ENCODE measurements at places on chromosomes 16 and 17.

DNA sequence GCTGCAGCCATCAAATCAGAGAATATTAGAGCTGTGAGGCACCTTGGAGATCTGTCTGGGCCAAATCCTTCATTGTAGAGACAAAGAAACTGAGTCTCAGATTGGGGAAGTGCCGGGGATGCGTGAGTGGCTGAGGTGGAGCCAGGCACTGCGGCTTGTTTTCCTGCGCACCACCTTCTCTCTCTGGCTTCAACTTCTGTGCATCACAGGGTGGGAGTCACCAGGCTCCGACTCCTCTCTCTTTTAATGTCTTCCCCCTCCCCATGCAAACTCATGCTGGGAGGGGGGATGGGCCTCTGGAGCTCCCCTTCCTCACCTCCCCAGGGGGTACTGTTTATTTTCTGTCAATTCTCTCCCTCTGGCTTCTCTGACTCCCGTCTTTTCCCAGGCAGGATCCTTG, 8.7 kb upstream of the ETV4 start:
- no peak for DNase-seq

- no peak for DNase-seq
These were observed 71.6 kb upstream of the SMIM36 start for GRCh38 chr17:55582897-55583296.

- DNase-seq: no peak
These were observed 28.2 kb upstream of the CCL1 start for GRCh38 chr17:34391241-34391640.

DNA sequence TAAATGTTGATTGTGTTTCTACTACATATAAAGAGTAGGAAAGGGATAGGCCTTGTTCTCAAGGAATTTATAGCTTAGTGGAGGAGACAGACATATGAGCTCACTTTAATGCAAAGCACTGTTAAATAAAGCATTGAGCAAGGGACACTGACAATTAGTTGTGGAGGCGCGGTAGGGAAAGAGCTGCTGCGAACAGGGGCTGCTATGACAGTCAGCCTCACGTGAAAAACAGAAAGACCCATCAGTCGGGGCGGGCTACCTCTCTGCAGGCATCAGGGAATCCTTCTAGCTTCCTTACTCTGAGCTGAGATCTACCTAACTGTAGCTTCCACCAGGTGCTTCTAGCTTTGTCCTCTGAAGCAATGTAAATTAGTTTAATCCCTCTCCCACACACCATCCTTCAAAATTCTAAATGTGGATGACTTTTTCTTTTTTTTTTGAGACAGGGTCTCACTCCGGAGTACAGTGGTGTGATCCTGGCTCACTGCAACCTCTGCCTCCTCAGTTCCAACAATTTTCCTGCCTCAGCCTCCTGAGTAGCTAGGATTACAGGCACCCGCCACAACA, 129.9 kb upstream of the ZFHX3 start:
- no peak for DNase-seq

- DNase-seq: no peak
These were observed 204.7 kb downstream of the HS3ST4 start for GRCh38 chr16:25896411-25896810.

DNA sequence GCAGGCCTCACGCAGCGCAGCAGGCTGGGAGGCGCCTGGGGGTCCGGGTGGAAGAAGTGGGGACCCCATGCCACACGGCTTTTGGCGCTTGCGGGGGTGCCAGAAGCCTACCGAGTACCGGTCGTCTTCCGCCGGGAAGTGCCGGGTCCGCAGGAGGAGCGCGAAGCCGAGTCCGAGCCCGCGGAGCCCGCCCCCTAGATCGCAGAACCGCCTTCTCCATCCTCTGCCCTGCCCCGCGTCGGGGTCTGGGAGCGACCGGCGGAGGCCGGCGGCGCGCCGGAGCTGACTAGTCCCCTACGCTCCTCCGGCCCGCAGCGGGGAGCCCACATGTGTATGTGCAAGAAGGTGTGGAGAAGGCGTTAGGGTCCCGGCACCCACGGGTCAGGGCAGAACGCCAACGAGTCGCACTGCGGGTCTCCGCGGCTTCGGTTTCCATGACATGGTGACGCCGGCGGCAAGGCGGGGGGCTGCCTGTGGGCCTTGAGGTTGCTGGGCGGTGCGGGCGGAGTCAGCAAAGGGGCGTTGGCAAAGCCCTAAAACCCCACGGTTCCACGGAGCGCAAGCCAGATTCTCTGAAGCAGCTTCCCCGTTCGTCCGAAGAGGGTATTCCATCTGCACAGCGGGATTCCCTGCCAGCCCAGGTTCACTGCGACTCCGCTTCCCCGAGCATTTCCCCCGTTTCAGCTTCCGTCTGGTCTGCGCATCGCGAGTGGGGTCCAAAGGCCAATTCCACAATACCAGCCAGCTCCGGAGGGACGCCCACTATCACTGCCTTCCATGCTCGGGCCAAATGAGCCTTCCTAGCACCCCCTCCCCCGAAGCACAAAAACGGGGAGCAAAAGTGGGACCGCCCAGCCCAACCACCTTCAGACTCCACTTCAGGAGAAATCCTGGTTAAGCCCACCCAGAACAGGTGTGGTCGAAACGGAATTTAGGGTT, 2.3 kb upstream of the LHX1 start:
- no peak for DNase-seq

GRCh38 chr16:85275533-85276249, 163.4 kb upstream of the CIBAR2 start:
- DNase-seq: peak; percentile 66

- DNase-seq: no peak
These were observed 557.7 kb upstream of the CDH5 start for GRCh38 chr16:65808790-65809189.

- no peak for DNase-seq
These were observed 1.7 kb downstream of the ATP2C2 start for GRCh38 chr16:84369938-84370627.

DNA sequence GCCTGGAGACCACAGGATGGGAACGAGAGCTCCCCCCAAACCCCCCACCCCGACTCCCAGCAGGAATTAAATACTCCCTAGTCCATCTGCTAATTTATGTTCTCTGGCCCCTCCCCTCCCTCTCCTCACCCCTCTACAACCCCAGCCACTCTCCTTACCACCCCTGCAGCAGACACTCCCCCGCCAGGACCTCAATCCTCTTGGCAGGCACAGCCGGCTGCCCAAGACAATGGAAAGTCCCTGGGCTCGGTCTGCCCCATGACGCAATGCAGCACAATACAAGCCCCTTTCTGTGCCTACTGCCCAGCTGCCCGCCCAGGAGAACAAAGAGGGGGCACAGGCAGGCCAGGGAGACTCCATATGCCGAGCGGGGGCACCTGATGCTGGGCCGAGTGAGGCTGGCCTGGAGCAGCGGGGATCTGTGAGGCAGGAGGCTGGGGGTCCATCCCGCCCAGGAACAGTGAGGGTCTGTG, 30.3 kb upstream of the CDC42EP4 start:
- DNase-seq: no peak

DNA sequence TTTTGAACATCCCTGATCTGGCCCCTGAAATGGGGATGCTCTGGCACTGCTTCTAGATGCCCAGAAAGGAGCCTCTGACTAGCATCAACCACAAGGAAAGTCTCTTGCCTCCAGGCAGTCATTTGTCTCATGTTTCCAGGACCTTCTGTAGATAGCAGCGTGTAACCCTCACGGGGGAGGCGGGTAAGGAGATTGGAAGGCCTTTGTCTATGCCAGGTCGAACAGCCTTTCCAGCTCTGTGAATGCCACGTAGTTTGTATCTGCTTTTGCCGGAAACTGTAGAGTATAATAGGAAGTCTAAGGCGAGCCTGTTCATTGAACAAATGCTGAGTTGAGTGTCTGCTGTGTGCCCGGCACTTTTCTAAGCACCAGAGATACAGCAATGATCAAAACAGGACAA, 43.9 kb upstream of the AQP8 start:
- no peak for DNase-seq

DNA sequence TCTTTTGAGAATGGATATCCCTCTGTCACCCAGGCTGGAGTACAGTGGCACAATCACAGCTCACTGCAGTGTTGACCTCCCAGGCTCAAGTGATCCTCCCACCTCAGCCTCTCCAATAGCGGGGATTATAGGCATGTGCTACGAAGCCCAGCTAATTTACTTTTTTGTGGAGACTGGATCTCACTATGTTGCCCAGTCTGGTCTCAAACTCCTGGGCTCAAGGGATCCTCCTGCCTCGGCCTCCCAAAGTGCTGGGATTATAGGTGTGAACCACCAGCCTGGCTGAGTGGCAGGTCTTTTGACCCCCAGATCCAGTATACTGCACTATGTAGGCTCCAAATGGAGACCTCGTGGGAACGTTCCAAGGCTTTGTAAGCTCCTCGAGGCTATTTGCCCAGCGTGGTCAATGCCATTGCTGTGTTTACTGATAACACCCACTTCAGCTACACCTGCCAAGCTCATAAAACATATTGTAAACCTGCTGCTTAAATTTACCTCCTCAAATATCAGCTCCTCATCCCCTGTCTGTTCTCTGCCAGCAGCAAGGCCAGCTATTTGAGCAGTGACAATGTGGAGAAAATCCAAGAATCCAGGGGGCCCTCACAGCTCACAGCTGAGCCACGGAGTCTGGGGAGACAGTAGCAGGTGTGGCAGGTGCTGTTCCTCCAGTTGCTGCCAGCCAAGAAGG, 16.2 kb upstream of the KIFC3 start:
- DNase-seq: no peak

DNA sequence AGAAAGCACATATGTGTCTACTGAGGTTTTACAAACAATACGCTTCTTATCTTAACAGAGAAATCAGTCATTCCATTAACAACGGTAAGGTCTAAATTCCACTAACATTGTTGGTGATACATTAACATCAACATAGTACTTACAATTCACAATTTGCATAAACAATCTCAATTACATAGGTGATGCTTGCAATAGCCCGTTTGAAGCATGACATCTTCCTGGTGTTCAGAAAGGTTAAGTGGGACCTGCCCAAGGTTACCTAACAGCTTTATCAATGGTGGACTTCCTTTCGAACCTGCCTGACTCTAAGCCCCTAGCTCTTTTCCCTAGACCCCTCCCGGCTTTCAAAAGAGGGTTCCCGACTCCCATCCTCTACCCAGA, 699 bp downstream of the FAM222B start:
- DNase-seq: no peak

DNA sequence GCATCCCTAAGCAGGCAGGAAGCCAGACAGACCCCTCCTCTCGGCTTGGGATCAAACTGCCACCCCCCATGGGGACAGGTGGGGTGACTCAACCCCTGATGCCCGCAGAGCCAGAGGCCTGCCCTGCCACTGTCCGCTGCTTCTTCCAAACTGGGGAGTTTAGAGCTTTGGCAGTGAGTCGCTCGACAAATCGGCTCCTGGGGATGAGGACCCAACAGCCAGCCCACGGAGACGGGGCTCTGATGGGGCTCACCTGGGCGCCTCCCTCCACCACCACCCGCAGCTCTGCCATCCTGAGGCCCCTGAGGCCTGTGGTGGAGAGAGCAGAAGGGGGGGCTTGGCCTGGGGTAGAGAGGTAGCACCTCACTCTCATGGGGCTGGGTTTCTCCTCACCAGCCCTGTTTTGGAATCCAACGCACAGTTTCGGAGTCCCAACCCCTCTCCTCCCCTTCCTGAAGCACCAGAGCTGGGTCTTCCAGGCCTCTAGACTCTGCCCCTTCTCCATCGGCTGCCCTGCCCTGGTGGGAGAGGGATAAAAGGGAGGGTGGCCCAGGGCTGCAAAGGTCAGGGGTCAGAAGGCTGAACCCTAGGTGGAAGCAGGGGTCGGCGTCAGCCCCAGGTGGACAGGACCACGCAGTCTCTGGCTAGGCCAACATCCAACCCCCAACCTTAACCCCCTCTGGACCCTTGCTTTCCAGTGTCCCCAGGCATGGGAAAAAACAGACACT, 5.8 kb downstream of the PRSS22 start:
- DNase-seq: no peak

DNA sequence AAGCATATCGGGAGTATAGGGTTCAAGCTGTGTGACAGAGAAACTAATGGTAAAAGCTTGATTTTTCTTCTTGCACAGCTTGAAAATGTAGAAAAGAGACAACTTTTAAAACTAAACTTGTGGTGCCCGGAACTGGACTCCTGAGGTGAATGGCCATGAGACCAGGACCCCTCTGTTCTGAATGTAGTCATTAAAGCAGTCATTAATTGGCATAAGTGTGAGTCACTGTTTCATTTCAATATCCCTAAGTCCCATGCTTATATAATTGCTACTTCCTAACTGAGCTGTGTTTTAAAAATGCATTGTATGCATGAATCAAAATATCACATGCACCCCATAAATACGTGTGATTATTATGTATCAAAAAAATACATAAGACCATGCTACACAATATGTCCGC, 463.1 kb upstream of the DYNLRB2 start:
- DNase-seq: no peak

DNA sequence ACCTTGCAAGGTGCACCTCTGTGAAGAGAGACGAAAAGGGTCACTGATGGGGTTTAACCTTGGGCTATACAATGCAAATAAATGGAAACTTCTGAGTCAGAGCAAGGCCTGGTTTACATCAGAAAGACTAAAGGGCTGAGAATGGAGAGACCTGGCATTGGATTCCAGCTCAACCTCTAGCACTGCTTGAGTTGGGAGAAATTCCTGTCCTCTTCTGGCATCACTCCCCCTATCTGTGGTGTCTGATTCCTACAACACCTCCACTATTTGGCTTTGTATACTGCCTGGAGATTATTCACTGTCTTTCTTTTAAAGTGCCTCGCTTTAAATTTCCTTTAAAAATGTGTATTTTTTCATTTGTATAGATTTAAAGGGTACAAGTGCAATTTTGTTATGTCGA, 68.8 kb downstream of the GPR139 start:
- no peak for DNase-seq

GRCh38 chr17:73192206-73192893, 505 bp upstream of the COG1 start:
- DNase-seq: peak; percentile 43

DNA sequence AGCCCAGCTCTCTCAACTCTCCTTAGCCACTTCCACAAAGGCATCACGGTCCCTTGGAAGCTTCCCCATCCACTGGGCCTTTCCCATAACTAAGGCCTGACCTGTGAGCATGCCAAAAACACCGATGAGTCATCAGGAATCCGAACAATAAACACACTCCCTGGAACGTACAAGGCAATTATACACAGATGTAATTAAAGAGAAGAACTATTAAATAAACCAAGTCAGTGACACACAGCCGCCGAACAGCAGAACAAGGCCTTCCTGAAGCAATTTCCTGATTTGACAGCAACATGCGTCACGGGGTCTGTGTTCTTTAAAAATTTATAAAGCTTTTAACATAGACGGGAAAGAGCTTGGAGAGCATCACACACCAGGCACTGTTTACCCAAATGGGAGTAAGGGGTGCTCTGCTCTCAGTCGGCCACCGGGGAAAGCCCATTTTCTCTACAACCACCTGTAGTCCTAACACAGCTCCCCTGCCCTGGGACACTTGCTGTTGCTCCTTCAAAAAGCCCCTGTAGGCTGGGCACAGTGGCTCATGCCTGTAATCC, 29.4 kb downstream of the COG7 start:
- no peak for DNase-seq

DNA sequence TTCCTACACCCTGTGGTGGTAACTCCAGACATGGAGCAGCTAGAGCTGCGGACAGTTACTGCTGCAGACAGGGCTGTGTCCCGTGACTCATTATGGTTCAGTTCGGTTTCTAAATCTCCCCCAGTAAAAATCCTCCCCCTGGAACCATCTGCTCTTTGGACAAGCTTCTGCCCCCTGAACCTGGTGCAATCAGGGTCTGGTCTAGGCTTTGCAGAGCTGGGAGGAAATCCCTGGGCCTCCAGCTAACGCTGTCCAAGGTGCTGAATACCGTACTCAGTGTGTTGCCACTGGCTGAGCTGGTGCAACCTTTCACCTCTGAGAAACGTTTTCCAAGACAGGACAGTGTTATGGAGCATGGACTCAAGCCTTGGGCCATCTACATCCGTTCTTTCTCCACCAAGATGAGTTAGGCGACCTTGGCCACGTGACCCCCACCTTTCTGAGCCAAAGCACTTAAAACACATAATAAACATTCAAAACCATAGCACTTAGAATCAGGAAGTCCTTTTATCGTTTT, 142.0 kb downstream of the CPPED1 start:
- no peak for DNase-seq

Data from stimulated activated CD4-positive, alpha-beta T cell treated with anti-CD3 and anti-CD28 coated beads, TNF-alpha, amount 100 ng/mL, for 48 hours (primary cell).